ENCODE measurements at places on chromosomes 7 and 10. TPM values are rescaled to one million over a fixed set of nuclear protein-coding genes. Genes with fewer than 3 reads are reported as not detected.

- no peak for DNase-seq
Measured at GRCh38 chr7:50347693-50348092, 43.2 kb downstream of the IKZF1 start.

DNA sequence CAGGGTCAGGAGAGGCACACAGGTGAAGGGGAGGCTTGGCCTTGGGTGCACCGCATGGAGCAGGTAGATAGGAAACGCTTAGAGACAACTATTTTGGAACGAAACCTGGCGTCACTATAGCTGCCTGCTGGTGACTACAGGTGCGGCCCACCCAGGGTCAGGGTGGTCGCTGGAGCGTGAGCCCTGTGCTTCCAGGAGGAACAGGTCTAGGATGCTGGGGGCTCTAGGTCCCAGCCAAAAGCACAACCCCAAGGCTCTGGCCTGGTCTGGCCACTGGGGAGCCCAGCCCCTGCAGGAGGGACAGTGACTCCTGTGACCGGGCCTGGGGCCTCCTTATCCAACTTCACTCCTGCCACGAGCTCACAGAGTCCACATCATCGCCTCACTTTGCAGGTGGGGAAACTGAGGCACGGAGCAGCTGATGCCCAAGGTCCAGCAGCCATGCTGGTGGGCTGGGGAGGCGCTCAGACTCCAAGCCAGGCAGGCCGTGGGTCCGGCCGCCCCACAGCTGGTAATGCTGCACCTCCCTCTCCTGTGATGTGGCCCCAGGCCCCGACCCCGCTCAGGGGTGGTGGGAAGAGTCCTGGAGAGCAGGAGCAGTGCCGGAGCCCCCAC lies 9.0 kb downstream of the LFNG start:
- DNase-seq, result no peak

CTNNA3 gene
- polyA plus RNA-seq, result 4.1 TPM

GRCh38 chr7:143240291-143241168 lies 18.7 kb downstream of the TAS2R40 start:
- DNase-seq, result peak; percentile 57

DNA sequence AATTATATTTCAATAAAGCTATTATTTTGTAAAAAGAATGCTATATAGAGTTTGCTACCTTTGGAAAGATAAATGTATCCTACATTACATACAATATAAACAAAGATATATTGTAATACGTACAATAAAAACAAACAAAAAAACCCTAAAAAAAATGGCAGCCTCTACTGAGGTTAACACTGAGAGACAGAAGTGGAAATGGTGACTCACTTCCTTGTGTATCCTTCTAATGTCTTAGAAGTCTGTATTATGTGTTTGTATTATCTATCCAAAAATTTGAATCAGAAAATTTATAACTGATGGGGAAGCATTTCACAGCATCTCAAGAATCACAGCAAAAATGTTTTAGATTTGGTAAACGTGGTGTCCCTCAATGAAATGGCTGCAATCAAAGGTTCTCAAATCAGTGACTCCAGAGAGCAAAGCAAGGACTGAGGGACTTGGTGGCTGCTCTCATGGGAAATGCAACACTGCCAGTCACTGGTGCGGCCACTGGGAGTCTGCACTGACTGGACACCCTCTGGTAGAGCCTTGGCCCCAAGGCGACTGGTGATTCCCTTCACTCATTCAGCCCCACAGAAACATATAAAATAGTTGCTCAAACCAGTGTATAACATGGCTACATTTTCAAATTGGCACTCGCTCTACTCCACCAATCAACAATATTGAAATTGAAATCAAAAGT lies 53.8 kb downstream of the PANK1 start:
- no peak for DNase-seq

DNA sequence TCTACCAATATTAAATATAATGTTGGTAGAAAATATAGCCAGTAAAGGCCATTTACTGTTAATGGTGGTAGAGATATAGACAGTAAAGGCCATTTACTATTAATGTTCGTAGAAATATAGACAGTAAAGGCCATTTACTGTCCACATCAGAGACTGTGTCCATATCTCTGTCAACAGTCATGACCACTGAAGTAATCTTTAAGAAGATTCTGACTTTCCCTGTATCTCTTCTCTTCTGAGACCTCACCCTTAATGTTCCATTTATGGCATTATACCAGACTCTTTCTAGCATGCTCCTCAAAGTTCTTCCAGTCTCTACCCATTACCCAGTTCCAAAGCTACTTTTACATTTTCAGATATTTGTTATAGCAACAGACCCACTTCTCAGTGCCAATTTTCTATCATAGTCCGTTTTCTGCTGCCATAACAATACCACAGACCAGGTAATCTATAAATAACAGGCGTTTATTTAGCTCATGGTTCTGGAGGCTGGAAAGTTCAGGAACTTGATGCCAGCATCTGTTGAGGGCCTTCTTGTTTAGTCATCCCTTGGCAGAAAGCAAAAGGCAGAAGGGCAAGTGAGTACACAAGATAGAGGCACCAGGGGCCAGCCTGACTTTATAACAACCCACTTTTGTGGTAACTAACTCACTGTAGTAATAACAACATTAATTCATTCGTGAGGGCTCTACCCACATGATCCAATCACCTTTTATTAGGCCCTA lies 7.9 kb upstream of the NUDCD3 start:
- no peak for DNase-seq

DNA sequence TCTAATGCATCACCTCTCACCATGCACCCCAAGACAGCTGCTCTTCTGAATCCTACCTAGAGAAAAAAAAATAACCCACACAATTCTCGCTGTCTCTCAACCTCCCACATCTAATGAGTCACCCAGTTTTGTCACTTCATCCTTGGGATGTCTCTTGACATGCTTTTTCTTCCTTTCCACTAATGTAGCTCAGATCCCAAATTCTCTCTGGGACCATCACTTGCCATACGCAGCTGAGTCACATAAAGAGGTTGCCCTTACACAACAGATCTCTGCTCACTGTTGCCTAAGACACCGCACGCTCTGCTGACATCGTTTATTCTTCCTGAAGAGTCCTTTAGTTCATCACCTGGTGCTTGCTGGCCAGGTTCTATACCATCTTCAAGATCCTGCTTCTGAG lies 606.0 kb upstream of the GALNT17 start:
- no peak for DNase-seq

FOXP2 gene
- 12.8 TPM for polyA plus RNA-seq

GRCh38 chr10:44278837-44279324 lies 106.0 kb downstream of the CXCL12 start:
- DNase-seq, result no peak

APBB1IP gene
- polyA plus RNA-seq, result 1.2 TPM

CTTNBP2 gene
- polyA plus RNA-seq, result 32.1 TPM

PLXDC2 gene
- polyA plus RNA-seq, result 35.5 TPM

GRCh38 chr7:45654341-45654740 lies 80.2 kb downstream of the ADCY1 start:
- no peak for DNase-seq

DNA sequence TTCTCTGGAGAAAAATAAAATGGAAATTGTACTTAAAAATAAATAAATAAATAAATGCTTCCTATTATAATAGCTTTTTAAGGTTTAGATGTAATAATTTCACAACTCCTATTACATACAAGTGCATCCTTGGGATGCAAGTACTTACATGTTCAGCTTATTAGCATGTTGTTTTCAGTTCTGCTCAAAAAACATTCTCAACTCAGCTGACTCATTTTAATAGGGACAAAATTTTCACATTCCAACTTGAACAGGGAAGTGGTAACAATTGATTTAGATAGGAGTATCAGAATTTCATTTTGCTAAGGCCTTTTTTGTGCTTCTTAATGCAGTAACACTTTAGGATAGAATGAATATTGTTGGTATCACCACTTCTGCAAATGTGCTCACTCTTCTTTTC lies 16.7 kb upstream of the PAPSS2 start:
- DNase-seq, result no peak

DNA sequence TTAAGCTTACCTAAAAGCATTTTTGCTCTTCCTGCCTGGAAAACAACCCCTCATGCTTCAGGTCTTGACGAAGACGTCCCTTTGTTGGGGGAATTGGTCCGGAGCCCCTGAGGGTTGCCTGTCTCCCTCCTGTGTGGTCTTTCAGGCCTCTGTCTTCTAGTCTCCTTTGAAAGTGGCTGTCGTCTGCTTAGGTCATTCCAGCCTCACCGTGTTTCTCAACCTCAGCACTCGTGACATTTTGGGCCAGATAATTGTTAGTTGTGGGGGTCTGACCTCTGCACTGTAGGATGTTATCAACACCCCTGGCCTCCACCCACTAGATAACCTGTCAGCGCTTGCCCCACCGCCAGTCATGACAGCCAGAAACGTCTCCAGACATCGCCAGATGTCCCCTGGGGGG lies 219.1 kb downstream of the TCF7L2 start:
- DNase-seq, result no peak

All from right renal pelvis (tissue), 4 donors.